Activated T-helper 2 cell treated with anti-CD3 and anti-CD28 coated beads, Interferon-gamma antibody, Interleukin-2, Interleukin-4, amounts not matched to agents 10 μg/mL and 5 μg/mL and 100 μg/mL, durations not matched to agents 14 hours and 24 hours and 36 hours (primary cell): ENCODE measurements at places on chromosomes 7 and 10.

- H3K27ac ChIP-seq: no peak overlapping the region
- DNase-seq: no peak
- H3K4me1 ChIP-seq: peaks cover 9% of the 10 kb centered on the region
- no peaks in the 10 kb centered on the region for H3K36me3 ChIP-seq
Measured at GRCh38 chr7:128352153-128352537, 8.4 kb upstream of the RBM28 start.

DNA sequence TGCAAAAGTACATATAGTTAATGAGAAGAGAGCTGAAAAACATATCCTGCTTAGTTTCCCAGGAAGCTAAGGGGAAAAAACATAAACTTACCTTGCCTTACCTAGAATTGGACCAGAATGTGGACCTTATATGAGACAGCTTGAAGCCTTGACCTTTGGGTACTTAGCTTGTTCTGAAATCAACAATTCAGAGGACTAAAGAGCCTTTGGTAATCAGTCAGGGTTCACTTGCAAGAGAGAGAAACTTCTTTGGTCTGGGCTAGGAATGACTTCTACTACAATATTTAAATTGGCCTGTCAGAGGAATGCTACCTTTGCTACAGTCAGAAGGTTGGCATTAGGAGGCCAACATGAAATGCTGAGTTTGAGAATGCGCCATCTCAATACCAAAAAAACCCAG is 24.9 kb downstream of the SAMD8 start:
- no peak overlapping the region for H3K27ac ChIP-seq
- no peak overlapping the region for H3K4me3 ChIP-seq
- peaks cover 27% of the 10 kb centered on the region for H3K4me1 ChIP-seq
- DNase-seq: no peak
- H3K36me3 ChIP-seq: peaks cover 14% of the 10 kb centered on the region
- no peaks in the 10 kb centered on the region for H3K27me3 ChIP-seq

GRCh38 chr7:69685293-69685631 is 87.0 kb downstream of the AUTS2 start:
- DNase-seq: no peak
- no peak overlapping the region for H3K4me3 ChIP-seq
- no peaks in the 10 kb centered on the region for H3K27me3 ChIP-seq

DNA sequence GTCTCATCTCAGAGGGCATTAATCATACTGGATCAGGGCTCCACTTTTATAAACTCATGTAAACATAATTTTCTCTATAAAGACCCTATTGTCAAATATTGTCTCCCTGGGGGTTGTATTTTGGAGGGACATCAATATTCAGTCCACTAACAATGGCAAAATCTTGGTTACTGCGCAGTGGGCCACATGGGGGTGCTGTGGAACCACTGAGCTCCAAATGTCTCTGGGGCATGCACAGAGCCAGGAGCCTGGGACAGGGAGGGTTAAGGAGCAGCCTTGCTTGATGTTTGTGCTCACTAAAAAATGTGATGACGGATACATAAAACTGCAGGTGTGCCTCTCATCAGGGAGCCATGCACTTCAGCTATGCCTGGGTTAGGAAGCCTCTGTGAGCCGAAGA is 62.1 kb upstream of the PRSS58 start:
- H3K27ac ChIP-seq: peak overlapping the region; percentile 66
- no peaks in the 10 kb centered on the region for H3K36me3 ChIP-seq
- H3K4me3 ChIP-seq: peak overlapping the region; percentile 66
- peaks cover 24% of the 10 kb centered on the region for H3K27me3 ChIP-seq
- H3K4me1 ChIP-seq: peaks cover 3% of the 10 kb centered on the region
- no peak for DNase-seq

DNA sequence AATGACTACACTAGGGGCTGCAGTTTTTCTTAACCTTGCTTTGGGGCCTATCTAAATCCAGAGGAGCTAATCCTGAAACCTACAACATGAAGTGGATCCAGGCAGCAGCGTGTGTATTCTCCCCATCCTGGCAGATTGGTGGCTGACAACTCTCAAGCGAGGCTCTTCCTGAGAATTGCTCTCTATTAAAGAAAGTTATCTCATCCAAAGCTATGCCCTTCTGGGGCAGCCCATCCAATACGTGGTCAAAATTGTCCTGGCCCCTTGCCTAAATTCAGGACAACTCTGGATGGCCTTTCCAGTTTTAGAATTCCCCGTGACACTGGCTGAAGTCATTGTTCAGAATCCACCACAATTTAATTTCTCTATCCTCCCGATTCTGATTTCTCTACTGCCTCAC is 66.1 kb downstream of the IQUB start:
- no peaks in the 10 kb centered on the region for H3K27me3 ChIP-seq
- H3K4me3 ChIP-seq: no peak overlapping the region
- no peaks in the 10 kb centered on the region for H3K4me1 ChIP-seq
- no peaks in the 10 kb centered on the region for H3K36me3 ChIP-seq
- DNase-seq: no peak

DNA sequence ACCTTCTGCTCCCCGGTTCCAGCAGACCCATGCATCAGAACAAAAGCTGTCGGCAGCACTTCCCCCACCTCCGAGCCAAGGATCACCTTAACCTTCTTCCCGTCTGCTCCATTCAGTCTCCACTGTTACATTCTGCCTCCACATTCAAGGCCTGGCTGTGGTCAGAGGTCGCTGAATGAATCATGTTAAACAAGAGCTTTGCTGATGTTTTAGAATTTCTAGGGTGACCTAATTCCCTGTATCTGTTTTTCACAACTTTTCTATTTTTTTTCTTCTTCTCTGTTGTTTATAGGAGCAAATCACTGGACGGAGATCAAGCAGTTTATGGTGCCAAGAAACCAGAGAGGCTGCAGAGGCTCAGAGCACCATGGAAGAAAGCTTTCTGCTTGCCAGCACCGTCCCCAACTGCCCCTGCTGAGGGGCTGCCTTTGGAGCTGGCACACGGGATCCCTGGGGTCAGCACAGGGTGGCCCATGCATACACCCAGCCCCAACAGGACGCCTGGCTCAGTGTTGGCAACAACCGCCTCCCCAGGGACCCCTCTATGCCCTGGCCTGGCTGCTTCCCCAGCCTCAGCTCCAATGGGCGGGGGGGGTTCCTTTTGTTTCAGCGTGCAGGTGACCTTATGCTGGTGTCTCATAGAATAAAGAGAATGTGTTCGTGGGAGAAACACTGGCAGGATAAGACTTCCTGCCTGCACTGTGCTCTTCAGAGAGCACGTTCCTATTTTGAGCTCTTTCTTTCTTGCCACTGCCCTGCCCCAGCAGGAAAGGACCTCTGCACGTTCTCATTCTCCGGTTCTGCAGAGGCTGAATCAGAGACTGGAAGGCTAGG is 182.7 kb upstream of the LYZL2 start:
- H3K4me3 ChIP-seq: peak overlapping the region; percentile 13
- peak overlapping the region; percentile 50 for H3K27ac ChIP-seq
- H3K4me1 ChIP-seq: peaks cover 34% of the 10 kb centered on the region
- no peak for DNase-seq
- H3K27me3 ChIP-seq: no peaks in the 10 kb centered on the region

GRCh38 chr10:29881336-29881771 is 178.0 kb downstream of the JCAD start:
- H3K4me1 ChIP-seq: no peaks in the 10 kb centered on the region
- no peak overlapping the region for H3K4me3 ChIP-seq
- no peak for DNase-seq
- no peak overlapping the region for H3K27ac ChIP-seq

DNA sequence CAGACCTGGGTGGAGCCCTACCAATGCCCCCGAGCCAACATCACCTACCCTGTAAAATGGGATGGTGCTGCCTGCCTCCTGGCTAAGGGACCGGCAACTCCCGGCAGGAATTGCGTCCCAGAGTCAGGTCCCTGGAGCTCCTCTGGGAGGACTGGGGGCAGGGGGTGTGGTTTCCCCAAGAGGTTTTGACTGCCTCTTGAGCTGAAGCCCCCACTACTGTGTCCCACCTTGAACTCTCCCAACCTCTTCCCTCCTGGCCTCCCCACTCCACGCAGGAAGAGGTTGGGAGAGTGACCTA is 1.3 kb downstream of the SH2B2 start:
- no peak overlapping the region for H3K4me3 ChIP-seq
- peaks cover 20% of the 10 kb centered on the region for H3K27me3 ChIP-seq
- peaks cover 13% of the 10 kb centered on the region for H3K4me1 ChIP-seq
- no peak for DNase-seq

GRCh38 chr10:78520737-78521430 is 487.2 kb downstream of the RPS24 start:
- H3K4me1 ChIP-seq: no peaks in the 10 kb centered on the region
- H3K36me3 ChIP-seq: no peaks in the 10 kb centered on the region
- H3K4me3 ChIP-seq: no peak overlapping the region
- H3K27me3 ChIP-seq: peaks cover 5% of the 10 kb centered on the region
- H3K27ac ChIP-seq: no peak overlapping the region
- no peak for DNase-seq

- H3K36me3 ChIP-seq: no peaks in the 10 kb centered on the region
- H3K4me1 ChIP-seq: no peaks in the 10 kb centered on the region
- no peak for DNase-seq
- no peak overlapping the region for H3K27ac ChIP-seq
- H3K27me3 ChIP-seq: no peaks in the 10 kb centered on the region
- H3K4me3 ChIP-seq: no peak overlapping the region
Measured at GRCh38 chr7:120043250-120043649, 229.7 kb upstream of the KCND2 start.

DNA sequence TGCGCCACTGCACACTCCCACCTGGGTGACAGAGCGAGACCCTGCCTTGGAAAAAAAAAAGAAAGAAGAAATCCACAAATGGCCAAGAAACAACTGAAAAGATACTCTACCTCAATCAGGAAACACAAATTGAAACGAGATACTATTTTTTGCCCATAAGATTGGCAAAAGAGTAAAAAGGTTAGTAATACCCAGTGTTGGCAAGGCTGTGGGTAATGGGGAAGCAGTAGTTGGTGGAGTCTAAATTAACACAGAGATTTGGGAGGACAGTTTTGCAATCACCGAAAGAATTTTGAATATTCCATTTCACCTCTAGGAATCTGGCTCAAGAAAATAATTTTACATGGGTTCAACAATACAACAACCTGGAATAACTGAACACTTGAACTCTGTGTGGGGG is 19.9 kb downstream of the ABRAXAS2 start:
- peaks cover 43% of the 10 kb centered on the region for H3K36me3 ChIP-seq
- H3K27me3 ChIP-seq: no peaks in the 10 kb centered on the region
- DNase-seq: no peak
- no peak overlapping the region for H3K4me3 ChIP-seq
- H3K27ac ChIP-seq: no peak overlapping the region

DNA sequence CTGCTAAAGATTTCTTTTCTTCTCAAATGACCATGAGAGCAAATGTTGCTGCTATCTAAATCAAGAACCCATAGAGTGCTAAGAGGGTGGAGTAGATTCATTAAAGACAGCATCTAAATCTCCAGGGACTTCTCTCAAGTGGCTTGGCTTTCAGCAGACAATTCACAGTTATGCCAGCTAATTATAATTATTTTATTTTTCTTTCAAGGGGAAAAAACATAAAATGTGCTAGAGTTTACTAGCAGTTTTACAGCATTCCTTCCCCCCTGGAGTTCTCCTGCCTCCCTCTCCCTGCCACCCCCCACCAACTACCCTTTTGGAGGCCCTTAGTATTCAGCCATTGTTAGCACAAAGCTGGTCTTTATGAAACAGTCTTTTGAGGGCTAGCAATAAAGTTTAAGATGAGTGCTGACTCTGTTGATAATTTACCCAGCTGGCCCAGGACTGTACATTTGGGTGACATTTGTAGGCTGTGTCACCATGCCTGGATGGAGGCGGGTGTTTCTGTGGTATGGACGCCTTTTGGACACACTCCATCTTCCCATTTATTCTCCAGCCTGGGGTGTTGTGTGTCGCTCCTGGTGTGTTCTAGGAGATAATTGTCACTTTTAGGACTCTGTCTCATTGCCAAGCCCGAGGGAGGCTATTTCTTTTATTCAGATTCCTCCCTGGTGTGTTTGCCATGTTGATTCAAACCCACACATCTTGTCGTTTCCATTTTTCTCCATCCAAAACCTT is 160.2 kb downstream of the CREB5 start:
- no peak for DNase-seq
- peaks cover 3% of the 10 kb centered on the region for H3K27me3 ChIP-seq
- H3K27ac ChIP-seq: no peak overlapping the region
- no peak overlapping the region for H3K4me3 ChIP-seq
- no peaks in the 10 kb centered on the region for H3K36me3 ChIP-seq

DNA sequence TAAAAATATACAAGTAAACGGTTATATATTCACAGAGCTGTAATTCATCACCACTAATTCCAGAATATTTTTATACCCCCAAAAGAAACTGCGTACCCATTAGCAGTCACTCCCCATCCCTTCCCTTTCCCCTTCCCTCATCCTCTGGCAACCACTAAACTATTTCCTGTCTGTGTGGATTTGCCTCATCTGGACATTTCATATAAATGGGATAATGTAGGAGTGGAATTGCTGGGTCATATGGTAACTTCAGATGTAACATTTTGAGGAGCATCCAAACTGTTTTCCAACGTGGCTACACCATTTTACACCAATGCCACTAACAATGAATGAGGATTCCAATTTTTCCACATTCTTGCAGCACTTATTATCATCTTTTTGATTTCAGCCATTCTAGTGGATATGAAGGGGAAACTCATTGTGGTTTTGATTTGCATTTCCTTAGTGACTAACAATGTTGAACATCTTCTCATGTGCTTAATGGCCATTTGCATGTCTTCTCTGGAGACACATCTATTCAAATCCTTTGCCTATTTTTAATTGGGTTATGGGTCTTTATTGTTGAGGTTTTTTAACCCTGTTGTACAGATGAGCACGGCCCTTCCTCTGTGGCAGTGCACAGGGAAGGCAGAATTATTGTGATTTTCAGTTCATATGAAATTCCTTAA is 79.2 kb downstream of the RBM20 start:
- H3K4me3 ChIP-seq: no peak overlapping the region
- H3K4me1 ChIP-seq: peaks cover 19% of the 10 kb centered on the region
- H3K27me3 ChIP-seq: peaks cover 2% of the 10 kb centered on the region
- H3K27ac ChIP-seq: no peak overlapping the region
- DNase-seq: no peak

DNA sequence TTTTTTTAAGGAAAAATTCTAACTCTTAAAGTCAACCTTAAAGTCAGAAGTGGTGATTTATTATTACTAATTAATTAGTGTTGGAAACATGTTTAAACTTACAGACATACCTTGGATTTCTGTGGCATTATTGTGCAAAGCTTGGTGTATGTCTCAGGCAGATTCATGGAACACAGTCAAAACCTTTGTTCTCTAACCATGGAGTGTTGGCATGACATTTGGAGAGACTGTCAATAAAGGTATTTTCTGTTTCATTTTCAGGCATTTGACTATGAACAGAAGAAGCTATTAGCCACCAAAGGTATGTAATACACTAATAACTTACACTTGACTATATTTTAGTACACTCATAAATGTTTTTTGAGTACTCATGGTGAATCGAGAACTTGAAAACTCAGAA is 293.7 kb downstream of the BICC1 start:
- H3K27ac ChIP-seq: no peak overlapping the region
- H3K27me3 ChIP-seq: no peaks in the 10 kb centered on the region
- no peak overlapping the region for H3K4me3 ChIP-seq
- no peaks in the 10 kb centered on the region for H3K4me1 ChIP-seq
- DNase-seq: no peak
